ENCODE measurements at places on chromosomes 3 and 15. TPM values are rescaled to one million over a fixed set of nuclear protein-coding genes. Genes with fewer than 3 reads are reported as not detected.

DNA sequence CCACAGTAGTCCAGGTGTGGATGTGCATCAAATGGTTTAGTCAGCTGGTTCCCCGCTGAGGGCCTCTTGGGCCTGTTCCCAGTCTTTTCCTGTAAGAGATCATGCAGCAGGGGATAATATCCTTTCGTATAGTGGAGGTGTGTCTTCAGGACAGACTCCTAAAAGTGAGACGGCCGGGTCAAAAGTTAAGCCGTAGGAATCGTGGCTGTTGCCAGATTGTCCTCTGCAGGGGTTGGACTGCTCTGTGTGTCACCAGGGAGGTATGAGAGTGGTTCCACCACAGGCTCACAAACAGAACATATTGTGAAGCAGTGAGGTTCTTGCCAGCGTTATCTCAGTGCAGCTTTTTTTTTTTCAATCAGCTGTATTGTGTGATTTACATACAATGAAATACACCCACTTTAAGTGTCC, 95.0 kb downstream of the VGLL4 start:
- DNase-seq: peak; percentile 19

DNA sequence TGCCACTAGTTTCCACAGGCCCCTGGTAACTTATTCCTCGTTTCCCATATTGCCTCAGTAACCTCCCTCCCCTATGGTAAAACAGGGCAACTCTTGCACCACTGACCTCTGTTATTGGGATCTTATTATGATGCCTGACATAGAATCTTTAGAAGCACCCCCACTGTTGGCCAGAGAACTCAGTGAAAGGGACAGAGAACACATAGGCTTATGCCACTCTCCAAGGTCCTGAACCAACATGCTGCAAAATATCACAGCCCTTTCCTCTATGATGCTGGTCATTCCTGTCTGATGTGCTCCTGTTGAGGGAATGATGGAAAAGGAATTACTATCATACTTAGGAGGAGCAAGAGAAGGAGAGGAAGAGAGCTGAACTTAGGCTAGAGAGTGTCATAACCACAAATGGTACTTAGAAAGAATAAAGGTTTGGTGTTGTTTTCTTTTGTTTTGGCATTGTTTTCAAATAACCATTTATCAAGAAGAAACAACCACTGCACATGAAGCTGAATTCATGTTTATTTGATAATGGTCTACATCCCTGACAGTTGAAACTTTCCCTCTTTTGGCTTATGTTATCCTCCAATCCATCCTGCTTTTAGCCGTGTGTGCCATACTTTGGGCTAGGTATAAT, 330.2 kb downstream of the EPHB1 start:
- no peak for DNase-seq

The WDR93 gene
- total RNA-seq: not detected

DNA sequence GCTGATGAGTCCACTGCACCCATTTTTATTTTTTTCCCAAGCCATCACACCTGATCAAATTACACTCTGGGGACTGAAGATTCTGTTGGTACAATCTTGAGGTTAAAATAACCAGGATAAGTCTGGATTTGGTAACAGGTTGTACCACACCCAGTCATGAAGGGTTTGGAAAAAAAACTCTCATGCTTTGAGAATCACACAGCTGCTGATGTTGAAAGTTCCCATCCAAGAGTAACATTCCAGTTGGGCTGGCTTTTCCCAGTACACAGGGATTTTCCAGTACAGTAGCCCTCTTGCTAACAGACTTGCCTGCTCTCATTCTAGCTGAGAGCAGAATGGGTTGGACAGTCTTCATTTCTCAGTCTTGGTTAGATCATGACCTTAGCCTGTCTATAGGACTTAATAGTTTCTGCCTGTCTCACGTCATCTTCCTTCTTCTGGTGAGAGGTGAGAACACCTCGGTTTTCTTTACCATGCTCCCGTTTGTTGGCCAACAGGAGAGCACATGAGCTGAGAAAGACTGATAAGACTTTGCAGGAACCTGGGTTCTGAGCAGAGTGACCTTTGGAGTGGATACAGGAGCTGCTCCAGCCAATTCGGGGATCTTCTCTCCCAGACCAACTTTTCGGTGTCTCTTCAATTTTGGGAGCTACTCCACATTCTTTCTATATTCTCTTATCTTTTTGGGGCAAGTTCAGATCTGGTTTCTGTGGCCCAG, 300.1 kb upstream of the LYSMD4 start:
- no peak for DNase-seq

The FAM3D gene
- 431 TPM for total RNA-seq

- DNase-seq: no peak
Measured at GRCh38 chr3:10470120-10471053, 35.0 kb downstream of the ATP2B2 start.

DNA sequence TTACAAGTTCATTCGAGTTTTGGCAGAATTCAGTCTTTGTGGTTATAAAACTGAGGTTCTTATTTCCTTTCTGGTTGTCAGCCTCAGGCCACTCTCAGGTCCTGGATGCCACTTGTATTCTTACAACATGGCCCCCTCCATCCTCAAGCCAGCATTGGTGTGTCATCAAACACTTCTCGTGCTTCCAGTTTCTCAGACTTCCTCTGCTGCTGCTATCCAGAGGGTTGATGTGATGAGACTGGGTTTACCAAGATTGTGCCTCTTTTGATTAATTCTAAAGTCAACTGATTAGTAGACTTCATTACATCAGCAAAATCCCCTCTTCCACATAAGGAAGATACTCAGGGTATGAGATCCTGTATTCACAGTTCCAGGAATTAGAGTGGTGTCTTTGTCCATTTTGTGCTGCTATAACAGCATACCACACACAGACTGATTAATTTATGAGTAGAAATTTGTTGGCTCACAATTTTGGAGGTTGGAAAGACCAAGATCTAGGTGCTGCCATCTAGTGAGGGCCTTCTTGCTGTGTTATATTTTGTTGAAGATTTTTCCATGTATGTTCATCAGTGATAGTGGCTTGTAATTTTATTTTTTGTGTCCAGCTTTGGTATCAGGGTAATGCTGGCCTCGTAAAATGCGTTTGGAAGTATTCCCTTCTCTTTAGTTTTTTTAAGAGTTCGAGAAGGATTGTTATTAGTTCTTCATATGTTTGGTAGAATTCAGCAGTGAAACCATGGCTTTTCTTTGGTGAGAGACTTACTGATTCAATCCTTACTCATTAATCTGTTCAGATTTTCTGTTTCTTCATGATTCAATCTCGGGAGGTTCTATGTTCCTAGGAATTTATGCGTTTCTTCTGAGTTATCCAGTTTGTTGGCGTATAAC, 11.1 kb downstream of the LRCH3 start:
- no peak for DNase-seq

The FANCD2OS gene
- total RNA-seq: not detected

- DNase-seq: no peak
Measured at GRCh38 chr3:89032346-89033013, 74.9 kb upstream of the EPHA3 start.

The ARHGAP11A gene
- total RNA-seq: 7.4 TPM

GRCh38 chr3:171799501-171799900, 10.8 kb downstream of the PLD1 start:
- no peak for DNase-seq

The GPR156 gene
- not detected for total RNA-seq

The GPR149 gene
- total RNA-seq: not detected

DNA sequence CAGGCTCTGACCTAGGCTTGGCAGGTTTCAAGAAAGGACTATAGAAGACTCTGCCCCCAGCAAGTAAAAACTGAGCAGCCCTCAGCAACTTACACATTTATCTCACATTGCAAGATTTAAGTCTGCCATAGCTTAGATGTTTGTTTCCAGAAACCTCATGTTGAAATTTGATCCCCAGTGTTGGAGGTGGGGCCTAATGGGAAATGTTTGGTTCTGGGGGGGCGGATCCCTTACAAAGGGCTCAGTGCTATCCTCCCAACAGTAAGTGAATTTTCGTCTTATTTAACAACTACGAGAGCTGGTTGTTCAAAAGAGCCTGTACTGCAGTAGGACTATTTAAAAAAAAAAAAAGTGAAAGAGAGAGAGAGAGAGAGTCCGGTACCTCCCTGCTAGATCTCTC, 125.2 kb upstream of the PROK2 start:
- no peak for DNase-seq

The P2RY1 gene
- total RNA-seq: 28.9 TPM

- no peak for DNase-seq
Measured at GRCh38 chr15:85563328-85563727, 182.9 kb downstream of the AKAP13 start.

The SPPL2A gene
- 415 TPM for total RNA-seq

- DNase-seq: no peak
Measured at GRCh38 chr3:135412475-135412874, 553.1 kb upstream of the PPP2R3A start.

GRCh38 chr3:152176241-152176640, 92.5 kb upstream of the MBNL1 start:
- DNase-seq: no peak

DNA sequence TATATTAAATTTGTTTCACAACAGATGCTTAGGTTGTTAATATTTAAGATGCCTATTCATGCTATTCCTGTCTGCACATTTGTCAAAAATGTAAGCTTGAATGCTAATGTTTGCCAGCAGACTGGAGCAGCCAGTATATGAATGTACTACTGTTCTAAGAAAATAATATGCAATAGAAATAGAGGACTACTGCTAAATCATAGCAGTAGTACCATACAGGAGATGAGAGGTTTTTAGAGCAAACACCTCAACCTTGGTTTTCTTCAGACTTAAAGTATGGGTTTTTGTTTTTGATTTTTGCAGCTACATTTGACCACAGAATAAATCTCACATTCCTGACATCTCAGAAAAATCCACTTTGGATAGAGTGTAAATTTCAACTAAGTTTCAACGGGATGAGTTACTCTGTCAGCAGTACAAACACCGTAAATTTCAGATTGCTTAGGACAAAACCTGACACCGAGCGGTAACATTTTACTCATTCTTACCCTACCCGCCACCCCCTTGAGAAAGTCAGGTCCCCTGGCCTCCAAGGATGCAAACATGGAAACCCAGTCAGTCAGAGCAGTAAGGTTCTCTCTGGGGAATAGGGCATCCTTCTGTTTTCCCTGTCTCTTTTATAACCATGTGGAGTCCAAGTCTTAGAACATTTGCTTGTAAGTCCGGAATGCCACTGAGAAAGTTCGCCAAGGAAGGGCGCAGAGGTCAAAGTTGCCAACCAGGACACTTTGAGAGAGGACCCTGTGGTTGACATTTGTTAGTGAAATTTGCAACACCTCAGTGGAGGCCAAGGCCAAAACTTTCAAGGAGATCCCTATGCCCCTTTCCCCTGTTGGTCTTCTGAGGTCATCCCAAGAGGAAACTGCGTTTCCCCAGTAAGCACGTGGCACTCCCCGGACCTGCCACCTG, 17.9 kb upstream of the SATB1 start:
- no peak for DNase-seq

The FSIP1 gene
- 8.6 TPM for total RNA-seq

DNA sequence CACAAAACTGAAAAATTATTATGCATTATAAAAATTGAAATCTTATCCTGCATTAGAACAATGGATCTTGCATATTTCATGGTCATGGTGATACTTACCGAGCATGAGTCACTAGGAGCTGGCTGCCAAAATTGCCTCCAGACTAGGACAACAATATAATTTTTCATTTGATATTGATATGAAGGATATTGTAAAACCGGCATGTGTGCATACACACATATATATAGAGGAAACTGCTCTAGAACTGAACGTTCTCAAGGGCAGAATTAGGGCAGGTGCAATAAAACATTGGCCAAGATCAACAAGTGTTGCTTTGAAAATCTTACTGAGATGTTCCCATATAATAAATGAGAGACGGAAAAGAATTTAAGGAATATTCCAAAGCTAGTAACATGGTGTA, 319.4 kb upstream of the POU1F1 start:
- peak; percentile 60 for DNase-seq

GRCh38 chr3:22507709-22508108, 695.4 kb upstream of the UBE2E2 start:
- no peak for DNase-seq

The ALDH1A2 gene
- total RNA-seq: not detected

The ACTRT3 gene
- total RNA-seq: not detected

DNA sequence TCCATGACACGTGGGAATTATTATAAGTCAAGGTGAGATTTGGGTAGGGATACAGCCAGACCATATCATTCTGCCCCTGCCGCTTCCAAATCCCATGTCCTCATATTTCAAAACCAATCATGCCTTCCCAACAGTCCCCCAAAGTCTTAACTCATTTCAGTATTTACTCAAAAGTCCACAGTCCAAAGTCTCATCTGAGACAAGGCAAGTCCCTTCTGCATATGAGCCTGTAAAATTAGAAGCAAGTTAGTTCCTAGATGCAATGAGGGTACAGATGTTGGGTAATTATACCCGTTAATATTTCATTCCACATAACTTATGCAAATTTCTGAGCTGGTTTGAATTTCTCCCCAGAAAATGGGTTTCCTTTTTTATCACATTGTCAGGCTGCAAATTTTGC, 47.7 kb downstream of the RNF111 start:
- no peak for DNase-seq

GRCh38 chr15:42111924-42112323, 17.6 kb upstream of the PLA2G4D start:
- no peak for DNase-seq

DNA sequence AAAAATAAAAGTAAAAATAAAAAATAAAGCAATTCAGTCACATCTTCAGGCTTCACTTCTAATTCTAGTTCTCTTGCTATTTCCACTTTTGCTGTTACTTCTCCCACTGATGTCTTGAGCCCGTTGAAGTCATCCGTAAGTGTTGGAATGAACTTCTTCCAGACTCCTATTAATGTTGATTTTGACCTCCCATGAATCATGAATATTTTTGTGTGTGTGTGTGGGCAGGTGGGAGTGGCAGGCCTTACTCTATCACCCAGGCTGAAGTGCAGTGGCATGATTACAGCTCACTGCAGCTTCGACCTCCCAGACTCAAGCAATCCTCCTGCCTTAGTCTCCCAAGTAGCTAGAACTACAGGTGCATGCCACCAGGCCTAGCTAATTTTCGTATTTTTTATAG, 10.7 kb downstream of the USP4 start:
- DNase-seq: no peak

The GAP43 gene
- total RNA-seq: 2.2 TPM

DNA sequence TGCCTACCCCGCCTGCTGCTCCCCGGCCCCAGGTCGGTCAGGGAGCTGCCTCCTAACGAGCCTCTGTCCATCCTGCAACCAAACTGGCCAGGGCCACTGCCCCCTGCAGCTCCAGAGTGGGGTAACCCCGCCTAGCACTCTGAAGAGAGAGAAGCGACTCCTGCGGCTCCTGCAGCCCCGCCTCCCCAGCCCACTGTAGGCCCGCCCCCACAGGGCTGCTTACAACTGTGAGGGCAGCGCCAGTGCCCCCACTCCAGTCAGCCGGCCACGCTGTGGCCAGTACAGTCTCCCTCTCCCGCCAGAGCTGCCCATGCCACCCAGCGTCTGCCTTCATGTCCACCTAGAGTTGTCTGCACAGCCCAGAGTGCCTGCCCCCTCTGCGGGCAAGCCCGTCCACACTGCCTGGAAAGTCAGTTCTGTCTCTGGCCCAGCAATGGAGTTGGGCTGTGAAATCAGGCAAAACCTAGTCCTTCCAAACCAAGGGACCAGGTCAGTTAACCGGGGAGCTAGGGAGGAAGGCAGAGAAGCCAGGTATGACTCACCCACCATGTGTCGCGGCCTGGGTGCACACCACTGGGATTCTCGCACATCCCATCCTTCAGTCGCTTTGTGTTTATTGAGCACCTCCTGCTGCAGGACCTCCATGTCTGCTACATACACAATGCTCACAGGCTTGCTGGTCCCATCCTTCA, 2.4 kb downstream of the UCN2 start:
- peak; percentile 61 for DNase-seq

- no peak for DNase-seq
Measured at GRCh38 chr3:171347301-171348039, 112.7 kb downstream of the TNIK start.

The AADACL2 gene
- total RNA-seq: not detected

- DNase-seq: no peak
Measured at GRCh38 chr3:181707980-181708379, 3.7 kb upstream of the SOX2 start.

The ANKRD34C gene
- not detected for total RNA-seq

All from transverse colon (tissue), 4 donors.